ENCODE measurements at places on chromosomes 1 and 21.

GRCh38 chr1:110612060-110612745 is 6.0 kb upstream of the KCNA2 start:
- DNase-seq, result no peak

DNA sequence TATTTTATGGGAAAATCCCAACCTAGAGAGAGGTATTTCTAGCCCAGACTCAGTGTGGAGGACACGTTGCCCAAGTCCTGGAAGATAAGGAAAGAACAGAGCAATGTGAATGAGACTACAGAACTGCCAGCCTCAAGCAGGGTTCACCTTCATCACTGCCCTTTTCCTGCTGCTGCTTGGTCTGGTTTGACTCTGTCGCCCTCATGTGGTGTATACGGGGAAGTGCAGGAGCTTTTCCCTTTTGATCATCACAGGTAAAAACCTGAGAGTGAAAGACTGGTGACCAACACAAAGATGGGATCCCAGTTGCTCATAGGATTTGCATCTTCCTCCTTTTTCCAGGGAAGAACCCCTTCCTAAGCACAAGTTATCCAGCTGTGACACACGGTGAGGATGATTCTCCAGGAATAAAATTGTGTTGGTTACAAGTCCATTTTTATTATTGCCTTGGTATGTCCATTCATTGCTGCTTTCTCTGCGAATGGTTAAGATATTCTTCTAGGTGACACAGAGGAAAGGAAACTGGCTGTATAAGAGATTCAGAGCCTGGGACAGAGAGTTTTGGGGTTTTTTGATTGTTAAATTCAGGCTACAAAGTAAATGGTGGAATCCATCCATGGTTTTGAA is 89.5 kb upstream of the CD53 start:
- peak; percentile 76 for DNase-seq

DNA sequence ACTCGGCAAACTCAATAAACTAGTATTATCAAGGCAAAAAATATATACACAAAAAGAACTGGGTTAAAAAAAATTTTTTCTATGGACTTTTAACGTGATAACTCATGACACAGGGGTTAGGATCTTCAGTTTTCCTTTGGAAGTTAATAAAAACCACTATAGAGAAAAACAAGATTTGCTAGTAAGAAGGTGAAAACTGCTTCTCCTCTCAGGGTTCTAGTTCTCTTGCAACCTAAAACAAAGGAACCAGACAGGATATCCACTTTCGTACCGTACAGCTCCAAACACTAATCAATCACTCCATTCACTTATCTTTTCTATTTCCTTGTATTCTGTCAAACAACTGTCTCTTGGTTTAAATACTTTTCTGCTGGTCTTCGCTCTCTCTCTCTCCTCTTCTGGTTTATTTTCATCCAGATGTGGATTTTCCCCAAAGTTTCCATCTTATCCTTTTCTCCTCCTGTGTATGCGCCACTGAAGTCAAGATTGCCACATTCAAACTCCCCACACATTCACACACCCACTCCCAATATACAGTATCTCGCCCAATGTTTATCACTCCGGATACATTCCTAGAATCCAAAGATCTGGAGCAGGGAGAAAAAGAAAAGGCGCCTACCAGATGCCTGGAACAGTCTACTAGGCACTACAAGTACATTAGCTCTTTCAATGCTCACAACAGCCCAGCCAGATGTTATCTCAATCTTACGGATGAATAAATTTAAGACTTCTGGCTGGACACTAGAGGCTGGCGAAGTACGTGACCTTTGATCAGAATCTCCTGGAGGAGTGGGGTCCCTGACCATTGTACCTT is 775 bp upstream of the PRPF38B start:
- DNase-seq, result peak; percentile 57

DNA sequence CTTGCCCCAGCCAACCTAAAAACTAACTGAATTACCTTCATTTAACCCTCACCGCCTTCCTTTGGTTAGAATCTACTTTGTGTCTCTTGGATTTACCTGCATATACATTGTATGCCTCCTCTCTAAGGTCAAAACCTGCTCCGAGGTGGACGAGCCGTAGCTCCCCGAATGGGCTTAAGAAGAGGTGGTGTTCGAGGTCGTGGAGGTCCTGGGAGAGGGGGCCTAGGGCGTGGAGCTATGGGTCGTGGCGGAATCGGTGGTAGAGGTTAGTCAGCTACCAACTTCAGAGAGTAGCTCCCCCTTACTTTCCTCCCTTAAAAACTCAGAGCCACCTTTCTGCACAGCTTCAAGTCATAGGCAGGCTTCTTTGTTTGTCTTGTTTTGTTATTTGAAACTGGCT is 9.2 kb downstream of the CHTOP start:
- DNase-seq, result no peak

GRCh38 chr1:108913105-108913948 is 36.5 kb downstream of the GPSM2 start:
- peak; percentile 31 for DNase-seq

DNA sequence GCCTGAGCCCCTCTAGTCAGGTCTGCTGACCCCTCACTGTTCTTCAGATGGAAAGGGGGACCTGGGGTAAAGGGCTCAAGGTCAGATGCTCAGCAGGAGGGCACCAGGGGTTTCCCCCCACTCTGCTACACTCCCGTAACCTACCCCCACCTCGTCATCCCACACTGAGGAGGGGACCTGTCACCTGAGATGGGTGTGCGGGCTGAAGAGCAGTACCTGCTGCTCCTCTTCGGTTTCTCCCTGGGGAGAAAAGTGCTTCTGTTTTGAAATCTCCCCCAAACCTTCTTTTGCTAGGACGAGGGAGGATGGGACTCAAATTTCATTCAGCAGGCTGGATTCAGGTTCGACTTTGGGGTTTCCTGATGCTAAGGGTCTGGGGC is 65.2 kb downstream of the SYT2 start:
- DNase-seq, result no peak

DNA sequence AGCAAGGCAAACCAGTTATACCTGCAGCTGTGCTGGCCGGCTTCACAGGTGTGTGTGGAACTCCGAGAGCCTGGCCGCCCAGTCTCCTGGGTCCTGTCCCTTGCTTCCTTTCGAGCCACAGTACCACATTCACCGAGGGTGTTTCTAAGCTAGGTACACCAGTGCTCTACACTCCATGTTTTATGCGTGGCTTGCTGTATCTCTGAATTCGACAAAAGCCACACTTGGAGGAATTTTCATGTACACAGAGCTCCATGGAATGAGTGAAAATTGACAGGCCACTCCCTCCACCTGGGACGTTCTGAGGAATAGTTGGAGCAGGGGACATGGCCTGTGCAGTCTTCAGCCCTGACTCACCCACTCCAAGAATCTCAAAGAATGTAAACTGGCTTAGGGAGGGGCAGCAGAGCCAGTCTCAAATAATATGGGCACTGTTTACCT is 14.0 kb downstream of the ETS2 start:
- DNase-seq, result no peak

DNA sequence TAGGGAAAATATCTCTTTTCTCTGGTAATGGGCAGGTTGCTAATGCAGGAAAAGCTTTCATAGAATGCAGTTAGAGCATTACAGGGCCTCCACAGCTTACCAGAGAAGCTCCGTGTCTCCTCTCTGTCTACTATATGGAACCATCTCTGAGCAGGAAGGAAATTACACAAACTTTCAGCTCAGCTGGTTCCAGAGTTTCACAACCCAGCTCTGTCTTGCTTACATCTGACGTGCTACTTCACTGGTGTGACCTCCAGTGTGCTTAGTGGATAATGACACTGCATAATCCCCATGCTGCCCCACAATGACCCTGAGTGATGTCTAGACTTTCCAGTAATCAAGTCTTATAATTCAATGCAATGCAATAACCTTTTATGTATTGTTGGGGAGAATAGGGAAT is 4.3 kb upstream of the FGGY start:
- peak; percentile 7 for DNase-seq

Measured in NCI-H2227 treated with DMSO at 0.1 percent for 48 hours (cell line).